ENCODE measurements at places on chromosomes 2 and 18.
A peak's percentile ranks its signal among the peaks of the same experiment; 100 is the strongest.

DNA sequence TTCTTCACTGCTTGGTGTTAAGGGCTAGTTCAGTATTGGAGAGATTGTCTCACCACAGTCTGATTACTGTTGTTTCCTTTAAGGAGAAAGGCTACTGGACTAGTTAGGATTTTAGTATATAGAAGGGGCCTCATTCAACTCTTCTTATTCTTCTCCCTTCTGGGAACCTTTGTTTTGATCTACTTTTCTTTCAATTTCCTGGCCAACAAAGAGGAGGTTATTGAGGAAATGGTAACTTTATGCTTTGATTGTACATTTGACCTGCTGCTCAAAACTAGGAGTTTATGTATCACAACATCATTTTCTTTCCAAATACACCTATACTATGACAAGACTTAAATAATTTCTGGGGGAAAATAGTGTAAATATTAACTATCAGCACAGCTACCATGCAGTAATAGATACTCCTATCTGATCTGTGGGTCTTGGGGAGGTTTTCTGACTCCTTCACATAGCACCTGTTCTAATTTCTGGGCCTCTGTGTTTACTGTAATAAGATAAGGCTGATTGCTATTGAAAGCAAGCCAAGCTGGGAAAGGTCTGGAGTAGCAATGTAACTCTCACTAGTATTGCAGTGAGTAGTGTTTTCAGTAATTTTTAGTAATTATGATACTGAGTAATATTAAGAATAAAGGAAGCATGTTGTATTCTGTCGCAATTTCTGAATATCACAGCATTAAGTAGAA lies 395.3 kb downstream of the NUP35 start:
- DNase-seq = no peak

GRCh38 chr18:73683409-73684238 lies 464.0 kb downstream of the FBXO15 start:
- no peak for DNase-seq

- no peak for DNase-seq
Measured at GRCh38 chr2:20660506-20661420, 6.2 kb upstream of the GDF7 start.

- DNase-seq = peak; percentile 65
Measured at GRCh38 chr2:152421521-152422370, 86.8 kb downstream of the FMNL2 start.

DNA sequence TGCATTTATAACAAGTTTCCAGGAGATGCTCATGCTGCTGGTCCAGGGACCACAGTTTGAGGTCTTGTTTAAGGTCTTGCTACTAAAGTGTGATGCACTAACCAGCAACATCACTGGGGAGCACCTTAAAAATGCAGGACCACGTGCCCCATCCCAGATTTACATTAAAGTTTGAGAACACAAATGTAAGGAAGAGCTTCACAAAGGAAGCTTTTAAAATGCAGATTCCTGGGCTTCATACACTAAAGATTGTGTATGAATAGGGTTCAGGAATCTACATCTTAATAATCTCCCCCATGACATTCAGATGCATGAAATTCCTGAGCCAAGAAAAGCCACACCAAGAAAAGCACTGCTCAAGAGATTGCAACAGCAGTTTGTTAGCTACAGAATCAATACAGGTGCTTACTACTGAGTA lies 235.3 kb upstream of the TANK start:
- no peak for DNase-seq

DNA sequence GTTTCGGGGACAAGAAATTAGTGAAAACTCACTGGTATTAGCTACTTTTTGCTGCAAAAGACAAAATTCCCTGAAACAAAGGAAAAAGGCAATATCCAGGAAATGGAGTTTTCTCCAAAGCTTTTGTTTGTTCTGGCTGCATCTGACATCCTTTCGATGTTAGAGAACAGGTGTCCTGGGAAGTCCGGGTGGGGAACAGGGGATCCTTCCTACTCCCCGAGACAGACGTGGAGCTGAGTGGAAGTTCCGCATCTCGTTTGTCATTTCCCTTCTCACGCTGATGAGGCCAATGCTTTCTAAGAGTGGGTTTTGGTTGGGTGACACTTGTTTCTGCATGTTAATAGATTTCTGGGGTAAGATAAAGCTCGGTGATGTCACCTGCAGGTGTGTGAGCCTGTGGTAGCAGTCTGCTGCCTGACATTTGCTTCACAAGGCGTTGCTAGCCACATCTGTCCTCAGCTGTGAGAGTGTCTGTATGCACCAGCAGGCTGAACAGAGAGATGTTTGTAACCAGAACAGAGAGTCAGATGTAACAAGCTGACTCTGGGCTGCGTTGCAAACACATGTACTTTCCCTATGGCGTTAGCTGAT lies 125.9 kb downstream of the ACOXL start:
- DNase-seq = peak; percentile 80

DNA sequence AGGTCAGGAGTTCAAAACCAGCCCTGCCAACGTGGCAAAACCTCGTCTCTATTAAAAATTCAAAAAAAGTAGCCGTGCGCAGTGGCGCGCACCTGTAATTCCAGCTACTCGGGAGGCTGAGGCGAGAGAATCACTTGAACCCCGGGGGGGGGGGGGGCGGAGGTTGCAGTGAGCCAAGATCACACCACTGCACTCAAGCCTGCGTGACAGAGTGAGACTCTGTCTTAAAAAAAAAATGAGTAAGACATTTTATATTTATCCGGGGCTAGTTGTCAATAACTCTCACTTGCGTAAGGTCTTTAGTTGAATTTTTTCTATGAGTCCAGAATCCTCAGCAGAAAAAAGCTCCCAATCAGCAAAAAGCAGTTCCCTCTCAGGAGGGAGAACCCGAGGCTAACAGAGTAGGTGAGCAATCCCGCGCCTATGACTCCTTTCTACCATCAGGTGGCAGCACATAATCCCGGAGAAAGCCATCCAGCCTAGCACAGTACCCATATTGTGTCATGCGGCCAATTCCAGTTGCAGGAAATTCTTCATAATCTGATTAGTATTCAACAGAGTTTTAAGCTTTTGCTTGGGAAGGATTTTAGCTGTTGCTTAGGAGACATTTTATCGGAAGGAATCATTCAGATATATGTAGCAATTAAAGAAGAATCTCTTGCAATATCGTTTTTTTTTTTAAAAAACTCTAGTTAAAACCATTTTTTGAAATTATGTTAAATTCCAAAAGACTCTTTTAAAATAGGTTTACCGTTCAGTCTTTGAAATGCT lies 11.9 kb upstream of the CRYGA start:
- DNase-seq = peak; percentile 63

DNA sequence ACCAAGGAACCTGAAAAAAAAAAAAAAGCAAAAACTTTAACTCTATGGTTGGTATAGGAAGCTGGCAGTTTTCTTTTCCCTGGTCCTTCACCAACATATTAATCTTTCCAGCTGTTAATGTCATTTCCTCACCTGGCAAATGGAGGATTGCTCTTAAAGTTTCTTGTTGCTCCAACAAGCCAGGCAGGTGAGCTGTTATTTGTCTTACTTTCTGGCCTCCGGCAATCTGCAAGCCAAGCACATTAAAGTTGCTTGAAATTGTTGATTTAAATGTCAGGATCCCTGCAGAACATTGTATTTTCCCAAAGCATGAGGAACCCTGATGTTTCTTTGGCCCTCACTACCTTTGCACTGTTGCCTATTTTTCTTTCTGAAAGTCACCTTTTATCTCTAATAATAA lies 664.9 kb downstream of the METTL4 start:
- DNase-seq = no peak

DNA sequence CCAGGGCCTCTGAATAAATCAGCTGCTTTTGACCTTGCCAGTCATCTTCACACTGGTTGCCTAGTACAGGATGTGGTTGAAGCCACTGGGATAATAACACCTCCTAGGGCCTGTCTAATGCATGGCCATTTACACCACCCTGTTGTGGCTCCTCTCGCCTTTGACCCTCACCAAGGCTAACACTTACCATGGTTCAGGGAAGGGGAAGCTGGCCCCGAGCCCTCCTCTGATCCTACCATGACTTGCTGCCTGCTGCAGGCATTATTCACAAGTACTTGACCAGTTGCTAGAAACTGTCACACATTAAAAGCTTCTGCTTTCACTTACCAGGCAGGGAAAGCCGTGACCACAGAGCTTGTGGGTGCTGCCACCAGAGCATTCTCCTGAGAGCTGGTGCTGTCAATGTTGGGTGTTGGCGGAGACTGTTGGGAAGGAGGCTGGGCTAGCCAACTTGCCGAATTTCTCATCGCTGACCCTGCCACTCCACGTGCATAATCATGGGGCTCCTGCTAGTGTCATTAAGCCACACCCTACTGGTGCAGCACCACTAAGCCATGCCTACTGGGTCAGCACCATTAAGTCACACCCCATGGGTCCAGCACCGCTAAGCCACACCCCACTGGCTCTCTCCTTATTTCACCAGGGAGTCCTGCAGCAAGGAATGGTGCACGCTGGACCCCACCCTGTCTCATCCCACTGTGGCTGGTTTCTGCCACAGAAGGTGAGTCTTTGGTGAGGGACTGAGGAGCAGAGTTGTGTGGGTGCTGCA lies 47.0 kb upstream of the TTC39C start:
- DNase-seq = peak; percentile 56

DNA sequence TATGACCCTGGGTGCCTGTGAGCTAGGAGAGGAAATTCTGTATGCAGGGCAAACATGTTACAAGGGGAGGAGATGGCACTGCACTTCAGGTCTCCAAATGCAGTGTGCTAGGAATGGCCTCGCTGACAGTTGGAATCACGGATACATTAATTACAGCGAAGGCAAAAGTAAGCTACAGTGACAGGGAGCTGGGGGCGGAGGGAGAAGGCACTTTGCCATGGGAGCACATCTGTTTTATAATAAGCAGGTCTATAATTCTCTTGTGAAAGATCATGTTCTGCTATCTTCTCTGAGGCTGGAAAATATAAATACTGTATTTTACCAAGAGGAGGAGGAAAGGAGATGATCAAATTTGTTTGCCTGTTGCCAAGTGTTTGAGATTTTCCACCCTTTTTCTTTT lies 56.3 kb upstream of the FZD5 start:
- DNase-seq = no peak

DNA sequence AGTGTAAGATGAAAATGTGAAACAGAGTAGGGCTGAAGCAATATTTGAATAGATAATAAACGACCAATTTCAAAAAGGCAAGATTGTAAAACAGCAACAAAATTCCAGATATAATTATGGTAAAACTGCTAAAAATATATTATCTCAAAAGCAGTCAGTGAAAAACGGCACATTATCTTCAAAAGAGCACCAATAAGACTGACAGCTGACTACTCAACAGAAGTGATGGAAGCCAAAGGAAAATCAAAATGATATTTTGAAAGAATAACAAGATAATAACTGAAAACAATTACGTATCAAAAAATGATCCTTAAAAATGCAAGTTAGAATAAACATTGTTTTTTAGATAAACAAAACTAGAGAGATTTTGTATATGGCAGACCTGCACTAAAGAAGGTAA lies 920.6 kb upstream of the FAM98A start:
- DNase-seq = no peak

DNA sequence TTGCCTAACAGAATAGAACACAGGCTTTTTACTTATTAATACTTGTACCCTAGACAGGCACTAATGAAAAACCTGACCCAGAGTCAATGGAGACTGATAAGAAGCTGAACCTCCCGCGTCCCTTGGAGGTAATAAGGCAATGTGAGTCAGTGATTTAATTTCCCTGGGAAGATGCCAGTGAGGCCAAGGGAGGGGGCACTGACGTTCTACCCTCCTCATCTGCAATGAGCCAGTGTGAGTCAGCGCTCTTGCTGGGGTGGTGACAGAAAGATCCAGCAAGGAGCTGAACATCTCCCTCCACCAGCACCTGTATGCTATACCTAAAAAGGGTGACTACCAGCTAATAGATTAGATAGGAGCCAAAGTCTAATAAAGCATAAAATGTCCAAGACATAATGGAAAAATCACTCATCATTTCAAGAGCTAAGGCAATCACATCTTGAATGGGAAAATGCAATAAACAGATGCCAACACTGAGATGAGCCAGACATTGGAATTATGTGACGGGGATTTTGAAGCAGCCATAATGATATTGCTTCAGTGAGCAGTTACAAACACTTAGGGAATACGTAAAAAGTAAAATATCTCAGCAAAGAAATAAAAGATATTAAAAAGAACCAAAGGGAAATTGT lies 116.9 kb downstream of the TPGS2 start:
- no peak for DNase-seq

DNA sequence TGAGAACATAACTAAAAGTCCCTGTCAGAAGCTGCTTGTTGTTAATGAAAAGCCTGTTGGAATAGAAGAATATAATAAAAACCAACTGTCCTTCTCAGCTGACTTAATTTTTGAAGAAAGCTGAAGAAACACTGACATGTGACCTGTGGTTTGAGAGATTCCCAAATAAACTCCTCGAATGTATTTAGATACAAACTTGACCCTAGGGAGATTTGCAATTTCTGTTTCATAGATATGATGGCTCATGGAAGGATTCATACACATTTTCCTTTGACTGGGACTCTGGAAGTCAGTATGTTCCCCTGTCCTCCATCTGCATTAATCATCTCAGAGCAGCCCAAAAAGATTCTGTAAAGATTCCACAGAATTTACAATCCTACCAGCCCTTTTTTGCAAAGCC lies 195.1 kb downstream of the TMEM247 start:
- DNase-seq = no peak
